ENCODE measurements at places on chromosomes 6 and 20.

DNA sequence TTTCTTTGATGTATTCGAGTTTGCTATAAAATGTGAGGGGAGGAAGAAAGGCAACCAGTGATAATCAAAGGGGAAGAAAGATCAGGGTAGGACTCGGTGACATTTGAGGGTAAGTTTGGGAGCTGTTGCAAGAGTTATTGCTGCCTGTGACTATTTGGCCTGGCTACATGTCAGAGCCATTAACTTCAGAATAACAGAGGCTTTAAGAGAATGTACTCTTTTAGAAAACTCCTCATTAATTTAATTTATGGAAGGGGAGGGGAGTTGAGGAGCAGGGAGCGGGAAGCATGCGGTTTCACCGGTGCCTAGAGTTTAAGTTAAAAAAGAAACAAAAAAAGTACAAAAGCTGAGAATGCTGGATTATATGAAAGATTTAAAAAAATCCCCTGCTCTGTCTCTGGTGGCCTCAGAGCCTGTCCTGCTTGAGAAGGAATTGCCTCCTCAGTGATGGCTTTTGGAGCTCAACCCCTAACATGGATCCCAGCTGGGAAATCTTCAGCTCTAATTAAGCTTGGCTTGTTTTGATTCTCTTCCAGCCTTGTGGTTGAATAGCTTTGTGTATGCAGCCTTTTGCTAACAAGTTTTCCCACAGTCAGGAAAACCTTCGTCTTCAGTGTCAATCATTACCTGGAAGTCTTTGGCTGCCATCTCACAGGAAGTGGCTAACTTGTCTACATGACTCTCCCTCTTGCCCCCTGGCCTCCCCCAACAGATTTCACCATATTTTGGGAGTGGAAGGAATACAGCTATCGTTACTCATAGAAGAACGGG lies 238.2 kb downstream of the SOX4 start:
- H3K27ac ChIP-seq, result no peak overlapping the region
- no peaks in the 10 kb centered on the region for H3K36me3 ChIP-seq
- no peak overlapping the region for H3K4me3 ChIP-seq
- DNase-seq, result no peak

DNA sequence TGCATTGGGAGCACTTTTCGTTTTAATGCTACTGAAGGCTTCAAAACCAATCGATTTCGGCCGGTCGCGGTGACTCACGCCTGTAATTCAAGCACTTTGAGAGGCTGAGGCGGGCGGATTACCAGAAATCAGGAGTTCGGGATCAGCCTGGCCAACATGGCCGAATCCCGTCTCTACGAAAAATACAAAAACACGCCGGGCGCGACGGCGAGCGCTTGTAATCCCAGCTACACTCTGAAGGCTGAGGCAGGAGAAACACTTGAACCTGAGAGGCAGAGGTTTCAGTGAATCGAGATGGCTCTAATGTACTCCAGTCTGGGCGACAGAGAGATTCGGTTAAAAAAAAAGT lies 58.4 kb downstream of the TRIM38 start:
- peak; percentile 54 for DNase-seq
- H3K27ac ChIP-seq, result peak overlapping the region; percentile 100
- H3K36me3 ChIP-seq, result peaks cover 8% of the 10 kb centered on the region
- peak overlapping the region; percentile 100 for H3K4me3 ChIP-seq

DNA sequence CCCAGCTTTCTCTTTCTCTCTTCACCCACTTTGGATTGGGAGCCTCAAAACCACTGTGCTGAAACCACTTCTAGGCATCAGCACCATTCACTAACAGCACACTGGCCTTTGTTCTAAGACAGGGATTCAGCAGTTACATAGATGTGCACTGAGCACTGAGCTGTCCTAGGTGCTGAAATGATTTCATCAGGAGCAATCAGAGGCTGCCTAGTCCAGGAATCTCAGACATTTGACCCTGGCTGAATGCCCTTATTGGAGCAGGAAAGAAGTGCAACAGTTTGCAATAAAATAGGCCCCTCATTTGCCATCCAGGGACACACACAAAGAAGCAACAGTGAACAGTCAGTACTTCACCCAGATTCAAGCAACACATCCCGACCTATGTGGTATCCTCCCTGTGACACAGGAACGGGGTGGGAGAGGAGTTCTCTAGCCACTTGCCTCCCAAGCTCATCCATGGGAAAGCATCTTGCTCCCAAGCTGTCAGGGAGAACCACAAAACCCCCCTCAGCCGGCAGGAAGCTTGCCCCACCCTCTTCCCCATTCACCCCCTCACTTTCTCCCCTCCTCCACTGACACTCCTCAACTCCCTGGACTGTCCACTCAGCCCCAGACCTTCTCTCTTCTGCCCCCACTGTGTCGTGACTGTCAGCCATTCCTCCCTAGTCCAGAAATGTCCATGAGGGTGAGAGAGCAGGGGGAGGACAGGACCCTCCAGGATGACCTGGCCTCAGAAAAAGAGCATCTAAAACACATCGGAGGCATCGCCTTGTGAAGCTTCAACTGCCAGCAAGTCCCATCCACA lies 304.4 kb downstream of the PREX1 start:
- no peak for DNase-seq
- H3K27ac ChIP-seq, result no peak overlapping the region
- no peaks in the 10 kb centered on the region for H3K4me1 ChIP-seq
- H3K27me3 ChIP-seq, result no peaks in the 10 kb centered on the region
- H3K4me3 ChIP-seq, result no peak overlapping the region

DNA sequence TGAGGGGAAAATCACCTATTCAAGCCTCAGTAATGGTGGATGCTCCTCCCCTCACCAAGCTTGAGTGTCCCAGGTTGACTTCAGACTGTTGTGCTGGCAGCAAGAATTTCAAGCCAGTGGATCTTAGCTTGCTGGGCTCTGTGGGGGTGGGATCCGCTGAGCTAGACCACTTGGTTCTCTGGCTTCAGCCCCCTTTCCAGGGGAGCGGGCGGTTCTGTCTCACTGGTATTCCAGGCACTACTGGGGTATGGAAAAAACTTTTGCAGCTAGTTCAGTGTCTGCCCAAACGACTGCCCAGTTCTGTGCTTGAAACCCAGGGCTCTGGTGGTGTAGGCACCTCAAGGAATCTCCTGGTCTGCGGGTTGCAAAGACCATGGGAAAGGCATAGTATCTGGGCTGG lies 42.9 kb upstream of the UFL1 start:
- H3K4me3 ChIP-seq, result no peak overlapping the region
- H3K27me3 ChIP-seq, result peaks cover 7% of the 10 kb centered on the region
- no peaks in the 10 kb centered on the region for H3K4me1 ChIP-seq
- no peak for DNase-seq
- H3K27ac ChIP-seq, result no peak overlapping the region

DNA sequence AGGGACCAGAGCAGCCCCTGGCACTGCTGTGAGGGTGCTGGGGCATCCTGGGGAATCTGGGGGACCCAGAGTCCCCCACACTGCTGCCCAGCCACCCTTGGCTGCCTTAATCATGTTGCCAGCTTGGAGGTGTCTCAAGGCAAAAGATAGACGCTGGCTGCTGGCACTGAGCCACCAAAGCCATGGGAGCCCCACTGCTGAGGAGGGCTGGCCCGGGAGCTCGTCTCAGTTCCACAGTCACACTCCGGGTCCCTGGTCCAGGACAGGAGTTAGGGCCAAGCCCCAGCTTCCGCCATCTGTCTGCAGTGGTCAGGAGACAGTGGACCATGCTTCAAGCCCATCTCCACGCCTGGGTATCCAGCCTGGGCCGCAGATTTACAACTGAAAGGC lies 41.0 kb upstream of the HMGA1 start:
- H3K27me3 ChIP-seq, result peaks cover 10% of the 10 kb centered on the region
- no peak overlapping the region for H3K27ac ChIP-seq
- no peaks in the 10 kb centered on the region for H3K36me3 ChIP-seq
- H3K4me1 ChIP-seq, result peaks cover 6% of the 10 kb centered on the region

DNA sequence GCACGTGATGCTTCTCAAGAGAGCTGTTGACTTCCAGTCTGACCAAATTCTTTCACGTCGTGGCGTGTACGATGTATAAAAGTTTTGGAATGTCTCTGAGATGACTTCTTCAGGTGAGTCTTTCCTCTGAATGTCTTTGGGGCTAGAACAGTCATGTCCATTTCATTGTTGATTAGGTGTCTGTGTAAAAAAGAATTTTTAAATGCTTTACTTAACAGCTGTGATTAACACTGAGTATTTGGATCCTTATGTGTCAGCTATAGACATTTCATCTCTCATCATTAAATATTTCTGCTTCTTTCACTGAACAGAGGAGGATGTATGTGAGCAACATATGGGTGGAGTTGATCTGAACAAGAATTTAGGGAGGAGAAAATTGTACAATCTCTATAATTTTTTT lies 29.3 kb upstream of the KIF13A start:
- H3K36me3 ChIP-seq, result no peaks in the 10 kb centered on the region
- H3K27me3 ChIP-seq, result no peaks in the 10 kb centered on the region
- H3K27ac ChIP-seq, result no peak overlapping the region
- DNase-seq, result no peak

GRCh38 chr20:53739799-53740785 lies 146.5 kb upstream of the ZNF217 start:
- no peaks in the 10 kb centered on the region for H3K27me3 ChIP-seq
- H3K4me1 ChIP-seq, result peaks cover 49% of the 10 kb centered on the region
- H3K36me3 ChIP-seq, result no peaks in the 10 kb centered on the region

- no peaks in the 10 kb centered on the region for H3K36me3 ChIP-seq
- DNase-seq, result no peak
- H3K27me3 ChIP-seq, result no peaks in the 10 kb centered on the region
- no peak overlapping the region for H3K4me3 ChIP-seq
Observed at GRCh38 chr6:112760831-112761230, 413.7 kb downstream of the RFPL4B start.

DNA sequence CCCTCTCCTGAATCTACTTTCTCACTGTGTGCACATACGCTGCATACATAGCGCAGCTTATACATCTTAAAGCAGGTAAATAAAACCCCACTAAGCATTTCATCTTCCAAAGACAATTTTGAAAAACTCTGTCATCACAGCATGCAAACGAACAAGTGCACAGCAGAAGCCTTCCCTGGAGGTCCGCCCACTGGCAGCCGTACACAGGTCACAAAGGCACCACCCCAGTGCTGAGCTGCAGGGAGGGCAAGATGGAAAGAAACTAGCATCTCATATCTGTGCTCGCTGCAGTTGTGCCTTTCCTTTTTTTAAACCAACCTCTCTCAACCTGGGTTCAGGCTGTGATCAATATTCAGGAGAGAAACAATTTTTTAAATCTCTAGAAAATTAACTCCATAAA lies 73.3 kb downstream of the HUS1B start:
- peaks cover 40% of the 10 kb centered on the region for H3K4me1 ChIP-seq
- H3K27me3 ChIP-seq, result no peaks in the 10 kb centered on the region
- peaks cover 9% of the 10 kb centered on the region for H3K36me3 ChIP-seq
- peak overlapping the region; percentile 29 for H3K27ac ChIP-seq
- DNase-seq, result no peak

GRCh38 chr6:160190973-160191372 lies 67.6 kb downstream of the SLC22A2 start:
- H3K4me3 ChIP-seq, result no peak overlapping the region
- H3K27ac ChIP-seq, result no peak overlapping the region
- DNase-seq, result no peak
- no peaks in the 10 kb centered on the region for H3K4me1 ChIP-seq

DNA sequence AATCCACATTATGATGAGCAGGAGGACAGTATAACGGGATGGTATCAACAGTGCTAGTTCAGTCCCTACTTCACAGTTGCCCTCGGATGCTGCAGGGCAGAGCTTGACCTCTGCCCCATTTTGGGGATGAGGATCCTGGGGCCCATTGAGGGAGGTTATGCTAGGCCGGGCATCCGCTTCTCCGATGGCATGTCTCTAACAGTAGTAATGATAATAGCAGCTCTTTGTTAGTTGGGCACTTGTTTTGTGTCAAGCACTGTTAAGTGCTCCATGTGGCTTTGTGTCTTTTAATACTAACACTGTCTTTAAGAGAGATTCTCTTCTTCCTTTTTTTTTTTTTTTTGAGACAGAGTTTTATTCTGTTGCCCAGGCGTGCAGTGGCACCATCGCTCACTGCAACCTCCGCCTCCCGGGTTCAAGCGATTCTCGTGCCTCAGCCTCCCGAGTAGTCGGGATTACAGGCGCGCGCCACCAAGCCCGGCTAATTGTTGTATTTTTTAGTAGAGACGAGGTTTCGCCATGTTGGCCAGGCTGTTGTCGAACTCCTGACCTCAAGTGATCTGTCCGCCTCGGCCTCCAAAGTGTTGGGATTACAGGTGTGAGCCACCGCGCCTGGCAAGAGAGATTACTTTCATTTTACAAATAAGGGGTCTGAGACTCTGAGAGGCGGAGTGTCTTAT lies 1.1 kb downstream of the MAPRE1 start:
- peaks cover 41% of the 10 kb centered on the region for H3K4me1 ChIP-seq
- H3K4me3 ChIP-seq, result peak overlapping the region; percentile 98

GRCh38 chr6:71510057-71510713 lies 221.6 kb downstream of the OGFRL1 start:
- no peak overlapping the region for H3K27ac ChIP-seq
- H3K27me3 ChIP-seq, result no peaks in the 10 kb centered on the region
- no peaks in the 10 kb centered on the region for H3K36me3 ChIP-seq
- no peaks in the 10 kb centered on the region for H3K4me1 ChIP-seq
- H3K4me3 ChIP-seq, result no peak overlapping the region

GRCh38 chr20:47348539-47349142 lies 7.9 kb downstream of the ZMYND8 start:
- H3K27me3 ChIP-seq, result no peaks in the 10 kb centered on the region
- peaks cover 36% of the 10 kb centered on the region for H3K36me3 ChIP-seq
- H3K4me3 ChIP-seq, result no peak overlapping the region

DNA sequence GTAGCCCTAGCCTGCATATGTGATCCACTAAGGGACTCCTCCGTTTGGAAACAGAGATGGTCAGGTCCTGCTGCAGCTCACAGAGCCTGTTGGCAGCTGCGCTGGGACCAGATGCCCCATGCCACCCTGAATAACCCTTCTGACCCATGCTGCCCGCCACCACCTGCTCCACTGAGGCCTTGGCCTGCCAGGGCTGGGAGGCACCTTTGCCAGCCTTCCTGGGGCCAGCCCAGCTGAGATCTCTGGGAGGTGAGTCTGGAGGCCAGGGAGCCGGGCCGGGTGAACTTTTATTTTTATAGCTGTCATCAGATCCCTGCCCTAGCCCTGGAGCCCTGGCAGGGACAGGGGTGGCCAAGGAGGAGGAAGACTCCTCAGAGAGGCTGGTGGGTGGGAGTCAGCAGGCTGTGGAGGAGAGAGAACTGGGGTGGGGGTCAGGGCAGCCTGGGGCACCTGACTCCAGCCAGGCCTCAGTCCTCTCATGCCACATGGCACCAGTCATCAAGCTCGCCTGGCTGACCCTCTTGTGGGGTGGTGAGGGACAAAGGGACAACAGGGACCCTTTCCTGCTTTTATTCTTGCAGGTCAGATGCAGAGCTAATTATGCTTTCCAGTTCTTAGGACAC lies 10.0 kb downstream of the CEBPB start:
- no peak overlapping the region for H3K27ac ChIP-seq
- peaks cover 12% of the 10 kb centered on the region for H3K36me3 ChIP-seq
- H3K4me1 ChIP-seq, result peaks cover 6% of the 10 kb centered on the region
- no peak overlapping the region for H3K4me3 ChIP-seq

DNA sequence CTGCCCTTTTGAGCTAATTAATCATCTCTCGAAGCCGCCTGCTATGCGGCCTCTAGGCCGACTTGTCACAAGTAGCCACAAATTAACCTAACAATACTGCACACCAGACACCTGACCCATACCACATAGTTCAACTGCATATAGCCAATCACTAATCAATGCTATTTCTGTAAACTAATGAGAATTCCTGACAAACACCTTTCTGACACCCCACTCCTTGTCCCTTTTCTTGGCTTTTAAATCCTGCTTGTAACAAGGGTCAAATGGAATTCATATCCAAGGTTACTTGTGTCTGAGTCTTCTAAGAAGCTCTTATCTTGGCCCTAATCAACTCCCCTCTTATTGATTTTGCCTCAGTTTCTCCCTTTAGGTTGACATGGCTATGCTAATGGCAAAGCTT lies 366.1 kb downstream of the NRN1 start:
- no peak overlapping the region for H3K4me3 ChIP-seq
- H3K27me3 ChIP-seq, result no peaks in the 10 kb centered on the region
- no peak overlapping the region for H3K27ac ChIP-seq
- H3K4me1 ChIP-seq, result no peaks in the 10 kb centered on the region
